ENCODE measurements at places on chromosomes 2 and 18.

GRCh38 chr2:62713837-62714236 lies 8.3 kb downstream of the EHBP1 start:
- no peak for DNase-seq

GRCh38 chr18:35470435-35470834 lies 27.3 kb downstream of the INO80C start:
- no peak for DNase-seq

DNA sequence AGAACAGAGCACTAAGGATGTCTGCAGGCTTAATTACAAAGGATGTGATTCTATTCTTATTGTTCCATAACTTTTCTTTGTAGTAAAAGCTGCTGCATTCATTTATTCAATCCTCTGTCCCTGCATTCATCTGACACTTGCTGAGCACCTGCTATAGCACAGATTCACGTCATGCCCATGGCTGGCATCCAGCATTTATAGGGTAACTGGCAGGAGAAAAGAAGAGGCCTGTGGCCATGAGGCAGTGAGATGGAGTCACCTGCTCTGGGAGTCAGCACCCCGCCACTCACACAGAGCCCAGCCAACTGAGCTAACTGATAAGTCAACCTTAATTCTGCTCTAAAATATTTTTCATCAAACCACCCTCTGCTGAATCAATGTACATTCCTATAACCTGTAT lies 18.3 kb upstream of the CDC42EP3 start:
- DNase-seq, result no peak

DNA sequence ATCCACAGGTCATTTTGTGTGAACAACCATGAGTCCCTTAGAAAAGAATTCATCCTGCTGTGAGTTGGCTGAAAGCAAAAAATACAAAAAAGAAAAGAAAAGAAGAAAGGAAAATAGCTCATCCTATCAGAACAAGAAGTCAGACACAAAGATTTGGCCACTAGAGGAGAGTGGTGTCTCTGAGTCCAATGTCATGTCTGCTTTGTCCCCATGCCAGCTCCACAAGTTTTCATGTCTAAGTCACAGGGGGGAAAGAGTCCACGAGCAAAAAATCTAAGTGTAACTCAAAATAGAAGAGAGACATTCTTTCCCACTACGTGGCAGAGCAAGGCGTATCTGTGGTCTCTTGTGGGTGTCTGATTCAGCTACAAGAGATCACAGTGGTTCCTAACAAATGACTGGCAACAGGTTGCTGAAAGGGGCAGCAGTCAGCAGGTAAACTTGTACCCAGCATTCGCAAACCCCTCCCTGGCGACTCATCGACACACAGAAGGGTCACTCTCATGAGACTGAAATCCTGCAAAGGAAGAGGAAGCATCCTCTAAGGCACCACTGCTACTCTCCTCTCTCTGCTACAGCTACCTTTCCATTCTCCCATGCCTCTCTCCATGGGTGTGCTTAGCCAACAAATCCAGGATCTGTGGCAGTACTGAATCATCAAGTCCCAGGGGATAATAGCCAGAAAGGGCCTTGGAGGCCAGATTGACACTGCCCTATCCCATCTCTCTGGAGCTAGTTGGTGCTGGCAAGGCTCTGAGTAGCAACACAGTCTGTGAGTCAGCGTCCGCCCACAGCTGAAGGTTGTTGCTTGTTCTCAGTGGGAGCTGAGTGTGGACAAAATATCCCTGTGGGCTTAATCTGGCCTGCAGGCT lies 123.0 kb upstream of the SLC39A10 start:
- peak; percentile 59 for DNase-seq

GRCh38 chr2:132691556-132691955 lies 21.6 kb upstream of the LYPD1 start:
- DNase-seq, result no peak

GRCh38 chr2:168912901-168913369 lies 11.8 kb downstream of the G6PC2 start:
- DNase-seq, result no peak

DNA sequence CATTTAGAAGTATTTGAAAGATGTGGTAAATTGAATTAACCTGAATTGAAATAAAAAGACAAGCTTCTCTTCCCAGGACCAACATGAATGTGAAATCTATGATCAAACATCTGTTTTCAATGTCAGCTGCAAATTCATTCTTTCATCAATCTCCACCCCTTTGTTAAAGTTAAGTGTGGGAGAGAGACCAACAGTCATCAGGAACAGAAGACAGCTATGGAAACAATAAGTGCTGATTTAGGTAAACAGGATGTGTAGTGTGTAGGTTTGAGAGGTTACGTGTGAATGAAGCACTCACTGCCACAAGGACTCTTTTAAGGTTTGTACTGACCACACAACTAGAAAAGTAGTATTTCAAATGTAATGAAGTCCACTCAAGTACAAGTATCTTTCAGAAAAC lies 1659.8 kb upstream of the CELF4 start:
- no peak for DNase-seq

DNA sequence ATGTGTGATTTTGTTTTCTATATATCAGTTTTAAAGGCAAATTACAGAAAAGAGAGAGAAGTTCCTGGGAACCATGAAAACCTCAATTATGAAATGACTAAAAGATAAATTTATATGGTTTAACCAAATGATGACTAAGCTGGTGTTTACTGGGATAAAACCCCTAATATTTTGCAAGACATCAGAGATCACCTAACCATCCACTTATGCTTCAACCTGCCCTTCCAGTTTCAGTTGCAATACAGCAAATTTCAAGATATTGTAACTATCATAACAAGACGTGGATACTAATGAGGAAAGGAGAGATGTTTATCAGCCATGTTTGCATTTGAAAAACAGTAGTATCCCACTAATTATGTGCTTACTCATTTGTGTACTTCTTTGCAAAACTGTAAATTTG lies 108.2 kb downstream of the GAREM1 start:
- no peak for DNase-seq

- DNase-seq, result no peak
Measured at GRCh38 chr18:36396190-36396589, 98.7 kb downstream of the FHOD3 start.

- DNase-seq, result no peak
Measured at GRCh38 chr2:120522151-120522751, 176.3 kb downstream of the INHBB start.

GRCh38 chr18:75517286-75517685 lies 89.8 kb upstream of the SMIM21 start:
- DNase-seq, result no peak

DNA sequence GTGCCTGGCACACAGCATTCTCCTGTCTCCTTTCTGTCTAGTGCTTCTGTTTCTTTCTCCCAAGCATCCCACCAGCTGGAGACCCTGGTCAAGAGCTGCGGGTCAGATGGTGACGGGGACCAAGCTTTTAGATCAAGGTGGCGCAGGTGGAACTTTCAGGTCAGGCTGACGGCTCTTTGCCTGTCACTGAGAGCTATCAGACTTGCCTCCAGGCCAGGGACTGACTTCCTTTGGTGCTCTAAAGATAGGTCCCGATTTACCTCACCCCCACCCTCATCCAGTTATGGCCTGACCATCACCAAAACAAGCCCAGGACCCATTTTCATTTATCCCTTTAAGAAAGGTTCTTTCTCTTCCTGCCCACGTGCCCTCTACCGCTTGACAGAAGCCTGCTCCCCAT lies 1.2 kb upstream of the EMILIN1 start:
- no peak for DNase-seq

DNA sequence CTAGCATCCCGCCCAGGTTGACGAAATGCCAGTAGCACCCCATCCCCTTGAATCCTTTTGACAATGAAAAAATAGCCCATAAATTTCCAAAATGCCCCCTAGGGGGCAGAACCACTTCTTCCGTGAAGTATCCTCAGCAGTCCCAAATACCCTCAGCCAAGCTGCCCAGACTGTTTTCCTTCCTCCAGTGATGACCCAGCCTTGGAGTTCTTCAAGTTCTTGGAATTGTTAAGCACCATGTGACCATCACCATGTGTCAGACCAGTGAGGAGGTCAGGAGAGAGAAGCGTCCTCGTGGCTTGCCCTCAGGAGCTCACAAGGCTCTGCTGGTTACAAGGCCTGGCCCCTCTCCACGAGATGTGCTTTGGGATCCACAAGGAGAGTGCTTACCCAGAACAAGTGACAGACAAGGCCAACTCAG lies 1.4 kb upstream of the SLC23A3 start:
- no peak for DNase-seq

DNA sequence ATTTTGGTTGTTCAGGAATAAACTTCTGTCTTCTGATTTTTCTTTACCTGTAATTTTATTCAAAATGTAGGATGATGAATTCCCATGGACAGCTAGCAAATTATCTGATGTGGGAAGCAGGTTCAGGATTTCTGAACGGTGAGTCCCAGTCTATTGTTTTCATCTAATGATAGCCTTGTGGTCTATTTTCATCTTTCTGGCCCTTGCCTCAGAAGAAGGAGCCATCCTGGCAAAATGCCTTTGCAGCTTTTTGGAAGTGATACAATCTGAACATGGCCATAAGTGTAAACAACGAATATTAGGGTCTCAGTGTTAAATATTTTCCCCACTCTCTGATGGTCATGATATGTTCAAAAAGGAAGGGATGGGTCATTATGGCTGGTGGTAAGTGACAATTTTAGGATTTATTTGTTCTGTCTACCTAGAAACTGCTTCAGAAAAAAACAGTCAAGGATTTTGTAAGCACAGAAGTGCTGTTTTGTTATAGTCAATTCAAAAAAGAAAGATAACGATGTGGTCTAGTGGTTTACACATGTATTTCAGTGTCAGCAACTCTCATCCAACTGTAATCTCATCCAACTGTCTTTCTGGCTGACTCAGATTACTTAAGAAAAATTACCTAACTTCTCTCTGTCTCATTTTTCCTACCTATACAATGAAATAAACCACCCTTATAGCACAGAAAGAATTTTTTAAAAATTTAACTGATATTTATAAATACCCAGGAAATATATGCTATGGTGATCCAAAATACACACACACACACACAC lies 272.6 kb upstream of the ERBB4 start:
- no peak for DNase-seq

DNA sequence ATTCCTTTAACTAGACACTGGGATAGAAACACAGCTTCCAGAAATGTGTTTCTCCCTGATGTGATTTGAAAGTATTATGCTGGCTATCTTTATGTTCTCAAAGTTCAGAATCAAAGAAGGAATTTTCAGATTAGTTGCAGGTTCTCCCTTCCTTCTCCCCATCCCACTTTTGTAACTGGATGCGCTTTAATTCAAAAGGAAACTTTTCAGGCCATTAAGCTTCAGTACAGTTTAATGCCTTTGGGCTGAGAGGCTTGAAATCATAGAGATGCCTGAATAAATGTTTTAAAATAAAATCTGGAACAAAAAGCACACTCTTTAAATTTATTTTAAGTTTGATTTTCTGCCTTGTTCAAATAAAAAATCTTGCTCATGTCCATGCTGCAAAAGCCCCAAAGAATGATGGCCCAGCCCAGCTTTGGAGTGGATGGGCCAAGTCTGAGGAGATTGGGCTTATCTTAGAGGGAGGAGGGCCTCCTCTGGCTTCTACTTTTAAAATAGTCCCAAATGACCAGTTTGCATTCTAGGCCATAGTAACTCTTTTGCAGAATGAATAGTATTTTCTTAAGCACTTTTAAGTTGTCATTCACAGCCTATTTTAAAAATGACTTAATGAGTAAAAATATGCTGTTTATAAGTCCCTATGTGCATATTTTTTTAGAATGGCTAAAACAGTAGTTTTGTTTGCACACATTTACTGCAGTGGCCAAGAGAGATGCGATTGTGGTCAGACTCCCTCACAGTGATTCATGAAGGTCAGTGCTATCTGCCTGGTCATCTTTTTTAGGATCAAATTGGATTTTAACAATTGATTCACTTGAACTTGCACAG lies 129.2 kb downstream of the MTX2 start:
- DNase-seq, result no peak

GRCh38 chr2:81974216-81974615 lies 1669.7 kb upstream of the LRRTM1 start:
- no peak for DNase-seq

DNA sequence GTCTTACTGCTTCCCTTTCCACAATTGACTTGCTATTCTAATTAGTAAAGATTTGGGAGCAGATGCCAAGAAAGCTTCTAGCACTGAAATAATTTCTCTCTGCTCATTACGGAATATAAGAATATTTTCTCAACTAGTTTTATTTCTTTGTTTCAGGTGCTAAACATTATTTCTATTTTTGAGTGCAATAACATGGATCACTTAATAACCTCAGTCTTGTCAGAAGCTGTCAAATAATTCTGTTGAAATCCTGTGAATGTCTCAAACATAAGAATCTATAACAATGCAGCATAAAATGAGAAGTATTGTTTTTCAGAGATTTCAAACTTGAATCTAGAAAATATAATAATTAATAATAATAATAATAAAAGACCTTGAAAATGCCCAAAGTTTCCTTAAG lies 1221.0 kb downstream of the DSC3 start:
- DNase-seq, result no peak

DNA sequence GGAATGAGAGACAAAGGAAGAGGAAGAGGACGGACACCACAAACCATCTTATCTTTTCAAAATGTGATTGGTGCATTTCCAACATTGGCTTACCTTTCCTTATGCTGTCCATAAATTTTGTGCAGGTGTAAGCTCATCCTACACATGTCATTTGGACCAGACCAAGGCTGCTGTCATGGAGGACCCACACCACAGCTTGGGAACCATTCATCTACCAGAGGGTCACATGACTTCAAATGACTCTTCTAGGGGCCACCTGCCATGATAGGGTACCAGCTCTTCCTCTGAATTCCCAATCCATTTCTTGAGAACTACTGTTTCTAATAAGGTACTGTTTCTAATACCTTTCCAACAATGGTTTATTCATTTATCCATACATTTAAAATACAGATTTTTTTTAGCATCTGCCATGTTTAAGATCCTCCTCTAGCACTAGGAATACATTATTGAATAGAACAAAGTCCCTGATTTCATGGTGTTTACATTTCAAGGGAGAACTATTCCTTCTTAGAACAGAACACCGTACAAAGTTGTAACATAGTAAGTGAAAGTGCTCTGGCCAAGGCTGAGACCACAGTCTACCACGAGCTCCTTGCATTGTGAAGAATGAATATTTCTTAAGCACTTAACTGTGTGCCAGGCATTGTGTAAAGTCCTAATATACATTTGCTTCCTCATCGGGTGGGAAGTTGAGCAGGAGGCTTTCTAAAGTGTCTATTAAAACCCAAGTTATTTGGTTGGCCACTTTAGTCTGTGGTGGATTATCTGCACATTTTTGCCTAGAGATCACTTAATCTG lies 246.1 kb upstream of the FN1 start:
- DNase-seq, result no peak

DNA sequence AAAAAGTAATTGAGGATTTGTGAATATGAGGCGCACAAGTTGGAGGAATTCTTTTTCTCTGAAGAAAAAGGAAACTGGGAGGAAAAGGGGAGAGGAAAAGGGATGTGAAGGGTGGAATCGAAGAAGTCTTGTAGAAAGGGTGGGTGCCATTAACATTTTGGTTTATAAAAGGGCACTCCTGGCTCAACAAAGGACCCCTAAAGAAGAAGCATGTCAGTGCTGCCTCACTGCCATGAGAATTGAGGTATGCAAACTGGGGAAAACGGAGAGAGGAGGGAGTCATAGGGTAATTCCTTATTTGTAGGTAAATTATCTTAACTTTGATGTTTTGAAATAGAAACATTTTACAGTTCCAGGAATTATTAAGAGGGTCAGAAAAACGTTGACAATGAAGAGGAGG lies 207.2 kb downstream of the NAPG start:
- no peak for DNase-seq

- no peak for DNase-seq
Measured at GRCh38 chr2:202541137-202541536, 93.6 kb upstream of the FAM117B start.
